ENCODE measurements at places on chromosomes 2 and 18. TPM values are rescaled to one million over a fixed set of nuclear protein-coding genes. Genes with fewer than 3 reads are reported as not detected.

DNA sequence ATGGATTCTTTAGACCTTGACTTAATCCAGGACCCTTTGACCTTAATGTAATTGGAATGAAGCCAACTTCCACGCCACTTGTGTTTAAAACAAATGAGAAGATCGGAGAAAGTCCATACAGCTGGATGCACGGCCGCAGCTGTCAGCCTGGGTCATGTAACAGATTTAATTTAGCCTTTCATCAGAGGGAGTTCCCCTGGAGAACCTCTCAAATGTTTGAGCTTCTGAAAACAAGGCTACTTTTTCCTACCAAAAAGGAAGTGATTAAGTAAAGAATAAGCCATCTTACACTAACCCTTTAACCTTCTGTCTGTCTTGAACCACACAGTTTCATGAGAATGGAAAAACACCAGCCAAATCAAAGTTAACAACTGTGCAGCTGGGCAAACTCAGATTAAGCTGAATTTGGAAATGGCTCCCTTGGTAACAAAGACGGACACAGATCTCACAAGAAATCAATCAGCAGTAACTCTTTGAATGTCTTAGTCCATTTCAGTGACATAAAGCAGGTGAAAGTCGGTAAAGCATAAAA, 103.6 kb downstream of the DOCK10 start:
- no peaks in the 10 kb centered on the region for H3K27me3 ChIP-seq
- H3K4me1 ChIP-seq: peaks cover 47% of the 10 kb centered on the region
- peak overlapping the region; percentile 14 for H3K27ac ChIP-seq
- DNase-seq: no peak
- H3K36me3 ChIP-seq: peaks cover 4% of the 10 kb centered on the region
- no peak overlapping the region for H3K4me3 ChIP-seq

GRCh38 chr2:161090411-161090810, 69.8 kb upstream of the TANK start:
- no peaks in the 10 kb centered on the region for H3K27me3 ChIP-seq
- DNase-seq: peak; percentile 35
- no peaks in the 10 kb centered on the region for H3K4me1 ChIP-seq
- H3K27ac ChIP-seq: no peak overlapping the region
- peak overlapping the region; percentile 3 for H3K4me3 ChIP-seq
- H3K36me3 ChIP-seq: no peaks in the 10 kb centered on the region

- DNase-seq: no peak
- H3K4me3 ChIP-seq: no peak overlapping the region
- H3K27ac ChIP-seq: no peak overlapping the region
- no peaks in the 10 kb centered on the region for H3K27me3 ChIP-seq
- H3K36me3 ChIP-seq: no peaks in the 10 kb centered on the region
- no peaks in the 10 kb centered on the region for H3K4me1 ChIP-seq
Observed at GRCh38 chr2:152565884-152566727, 151.2 kb downstream of the PRPF40A start.

Gene ABHD1
- total RNA-seq: 1.0 TPM

- no peak overlapping the region for H3K4me3 ChIP-seq
- H3K4me1 ChIP-seq: no peaks in the 10 kb centered on the region
- H3K27ac ChIP-seq: no peak overlapping the region
- no peaks in the 10 kb centered on the region for H3K36me3 ChIP-seq
- no peaks in the 10 kb centered on the region for H3K27me3 ChIP-seq
Observed at GRCh38 chr2:175330195-175330594, 148.7 kb upstream of the ATP5MC3 start.

Gene IKZF2
- 8.7 TPM for total RNA-seq

GRCh38 chr2:209577376-209578357, 153.8 kb downstream of the MAP2 start:
- no peak overlapping the region for H3K4me3 ChIP-seq
- H3K36me3 ChIP-seq: no peaks in the 10 kb centered on the region
- H3K27ac ChIP-seq: no peak overlapping the region
- no peaks in the 10 kb centered on the region for H3K4me1 ChIP-seq
- H3K27me3 ChIP-seq: no peaks in the 10 kb centered on the region

DNA sequence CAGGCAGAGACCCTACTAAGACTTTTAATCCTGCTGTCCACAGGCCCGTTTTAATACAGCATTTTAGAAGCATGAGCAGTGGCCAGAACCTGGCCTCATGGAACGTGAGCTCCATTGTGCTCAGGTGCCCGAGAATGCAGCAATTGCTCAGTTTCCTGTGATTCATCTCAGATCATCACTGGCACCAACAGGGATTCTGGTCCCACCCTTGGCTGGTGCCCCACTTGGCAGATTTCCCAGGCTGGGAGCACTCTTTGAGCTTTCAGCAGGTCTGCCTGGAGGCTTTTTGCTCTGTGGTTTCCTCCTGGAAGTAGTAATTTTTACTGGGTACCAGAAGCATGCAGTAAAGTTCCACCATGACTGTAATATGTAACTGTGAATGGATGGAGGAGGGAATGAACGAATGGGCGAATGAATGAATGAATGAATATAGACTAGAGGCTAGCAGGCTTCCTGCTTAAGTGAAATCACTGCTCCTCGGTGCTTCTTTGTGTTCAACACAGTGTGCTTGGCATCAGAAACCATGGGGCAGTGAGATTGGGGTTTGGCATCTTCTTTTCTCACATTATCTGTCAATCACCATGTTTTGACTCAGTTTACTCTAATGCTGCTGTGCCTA, 312.9 kb downstream of the PRKCE start:
- no peak overlapping the region for H3K27ac ChIP-seq
- no peaks in the 10 kb centered on the region for H3K27me3 ChIP-seq
- no peak for DNase-seq
- H3K4me3 ChIP-seq: no peak overlapping the region

DNA sequence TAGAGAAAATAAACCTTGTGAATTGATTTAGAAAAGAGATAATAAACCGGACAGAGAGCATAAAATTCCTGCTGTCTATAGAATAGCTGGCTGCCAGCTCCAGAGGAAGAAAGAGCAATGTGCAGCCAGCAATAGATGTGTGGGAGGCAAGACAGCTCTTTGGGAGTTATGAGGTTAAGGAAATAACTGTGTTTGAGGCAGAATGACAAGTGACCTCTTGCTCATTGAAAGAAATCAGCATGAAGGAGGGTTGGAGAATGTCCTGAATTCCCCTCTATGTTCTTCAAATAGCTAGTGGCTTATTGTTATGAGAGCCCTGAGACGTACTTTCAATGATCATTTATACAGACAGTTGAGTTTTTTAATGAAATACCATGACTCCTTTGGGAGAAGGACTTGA, 1009.9 kb upstream of the NXPH2 start:
- no peaks in the 10 kb centered on the region for H3K36me3 ChIP-seq
- DNase-seq: no peak
- H3K27me3 ChIP-seq: no peaks in the 10 kb centered on the region
- H3K4me3 ChIP-seq: no peak overlapping the region
- H3K27ac ChIP-seq: no peak overlapping the region
- H3K4me1 ChIP-seq: no peaks in the 10 kb centered on the region

DNA sequence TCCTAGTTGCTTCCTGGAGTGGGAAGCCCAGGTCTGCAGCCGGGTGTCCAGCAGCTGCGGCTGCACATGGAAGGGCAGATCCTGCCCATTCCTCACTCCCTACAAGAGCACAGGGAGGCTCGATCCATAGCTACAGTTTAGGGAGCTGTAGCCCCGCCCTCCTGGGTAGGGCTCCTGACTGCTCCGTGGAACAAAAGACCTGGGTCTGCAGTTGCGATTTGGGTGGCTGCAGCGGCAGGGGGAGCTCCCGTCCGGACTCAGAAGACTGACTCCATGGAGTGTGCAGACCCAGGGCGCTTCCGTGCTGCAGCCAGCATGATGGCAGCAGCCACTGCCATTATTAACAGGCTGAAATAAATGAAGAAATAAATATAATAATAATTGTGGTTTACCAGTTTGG, 157.3 kb downstream of the CTNNA2 start:
- no peak overlapping the region for H3K27ac ChIP-seq
- H3K4me1 ChIP-seq: no peaks in the 10 kb centered on the region
- no peak for DNase-seq
- H3K27me3 ChIP-seq: no peaks in the 10 kb centered on the region

Gene SCN7A
- total RNA-seq: not detected

Data from CD4-positive, alpha-beta T cell (primary cell).